Right ventricle myocardium inferior (tissue), 1 donor: ENCODE measurements at places on chromosomes 12 and 14. TPM values are rescaled to one million over a fixed set of nuclear protein-coding genes. Genes with fewer than 3 reads are reported as not detected.

DNA sequence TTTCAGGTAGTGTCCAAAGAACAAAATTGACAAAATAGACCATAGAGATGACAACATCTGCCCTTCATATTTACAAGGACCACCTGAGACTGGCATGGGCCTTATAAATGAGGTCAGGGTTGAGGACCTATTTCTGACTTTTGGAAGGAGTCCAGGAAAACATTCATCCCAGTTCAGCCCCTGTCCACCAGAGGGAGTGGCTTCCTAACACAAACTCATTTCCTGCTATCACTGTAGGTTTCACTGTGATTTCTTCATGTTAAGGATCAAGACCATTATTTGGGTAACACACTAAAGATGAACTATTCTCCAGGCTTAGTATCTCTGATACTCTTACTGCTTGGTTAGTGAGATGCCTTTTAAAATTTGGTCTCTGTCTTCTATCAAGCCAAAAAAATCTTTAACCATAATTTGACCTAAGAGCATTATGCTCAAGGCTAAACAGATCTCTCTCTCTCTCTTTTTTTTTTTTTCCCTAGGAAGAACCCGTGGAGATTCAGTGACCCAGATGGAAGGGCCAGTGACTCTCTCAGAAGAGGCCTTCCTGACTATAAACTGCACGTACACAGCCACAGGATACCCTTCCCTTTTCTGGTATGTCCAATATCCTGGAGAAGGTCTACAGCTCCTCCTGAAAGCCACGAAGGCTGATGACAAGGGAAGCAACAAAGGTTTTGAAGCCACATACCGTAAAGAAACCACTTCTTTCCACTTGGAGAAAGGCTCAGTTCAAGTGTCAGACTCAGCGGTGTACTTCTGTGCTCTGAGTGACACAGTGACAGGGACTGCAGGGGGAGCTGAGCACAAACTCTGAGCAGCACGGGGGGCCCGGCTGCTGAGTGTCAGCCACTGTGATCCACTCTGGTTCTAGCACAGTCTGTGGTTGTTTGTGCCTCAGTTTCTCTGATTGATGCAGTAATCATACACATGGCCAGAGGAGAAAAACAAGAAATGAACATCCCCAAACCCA, 267.6 kb upstream of the OR4E1 start:
- DNase-seq: no peak

GRCh38 chr14:58832095-58832521, 194.3 kb downstream of the DACT1 start:
- no peak for DNase-seq

DNA sequence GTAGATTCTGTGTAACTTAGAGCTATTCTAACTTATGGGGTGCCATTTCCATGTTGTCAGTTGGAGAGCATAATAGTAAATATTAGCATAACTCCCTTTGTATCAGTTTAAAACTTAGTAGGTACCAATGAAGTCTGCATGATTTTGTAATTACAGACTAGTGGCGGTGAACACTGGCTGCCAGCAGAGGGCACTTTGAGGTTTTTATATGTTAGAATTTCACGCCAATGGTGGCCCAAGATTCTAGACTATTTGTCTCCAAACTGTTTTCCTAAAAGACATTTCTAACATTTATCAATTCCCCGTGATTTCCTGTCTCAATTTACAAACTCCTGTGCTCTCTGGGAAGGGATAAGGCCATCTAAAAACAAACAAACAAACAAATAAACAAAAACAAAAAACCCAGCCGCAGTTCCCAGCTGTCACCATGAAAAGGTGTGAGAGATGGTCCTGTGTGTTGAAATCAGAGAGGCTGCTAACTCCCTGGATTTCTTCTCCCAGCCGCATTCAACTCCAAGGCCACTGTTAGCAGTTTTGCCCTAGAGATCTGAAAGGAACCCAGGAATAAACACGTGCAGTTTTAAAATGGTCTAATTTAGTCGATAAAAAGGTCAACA, 57.6 kb downstream of the BRMS1L start:
- DNase-seq: no peak

GRCh38 chr14:36450550-36450949, 69.5 kb downstream of the NKX2-1 start:
- no peak for DNase-seq

DNA sequence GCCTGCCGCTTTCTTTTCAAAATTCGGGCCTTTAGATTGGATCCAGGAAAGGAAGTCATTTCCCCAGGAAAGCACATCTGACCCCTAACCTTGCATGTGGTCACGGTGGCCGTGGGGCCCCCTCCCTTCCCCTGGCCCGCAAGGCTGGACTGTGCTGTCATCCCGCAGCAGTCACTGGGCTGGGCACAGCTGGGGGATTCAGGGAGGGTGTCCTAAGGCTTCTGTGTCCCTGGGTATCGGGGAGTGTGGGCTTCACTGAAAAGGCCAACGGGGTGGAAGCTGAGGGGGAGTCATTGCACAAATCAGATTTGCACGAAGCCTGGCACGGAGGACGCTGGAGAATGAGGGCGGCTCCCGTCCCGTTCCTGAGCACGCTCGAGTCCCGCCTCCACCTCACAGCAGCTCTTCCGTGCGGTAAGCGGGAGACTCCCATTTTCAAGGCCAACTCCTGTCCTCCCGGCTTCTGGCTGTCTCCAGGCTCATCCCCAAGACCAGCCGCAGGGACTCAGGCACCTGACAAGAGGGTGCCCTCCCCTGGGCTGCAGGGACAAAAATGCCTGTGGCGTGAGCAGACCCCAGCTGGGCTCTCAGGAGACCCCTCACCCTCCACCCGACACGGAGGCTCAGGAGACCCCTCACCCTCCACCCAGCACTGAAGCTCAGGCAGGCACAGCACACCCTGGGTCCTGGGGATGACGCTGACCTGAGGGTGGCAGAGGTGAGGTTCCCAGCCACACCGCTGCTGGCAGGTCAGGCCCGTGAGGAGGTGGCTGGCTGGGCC, 9.6 kb downstream of the XRCC3 start:
- DNase-seq: no peak

GRCh38 chr14:61526405-61527312, 168.7 kb upstream of the HIF1A start:
- DNase-seq: no peak

DNA sequence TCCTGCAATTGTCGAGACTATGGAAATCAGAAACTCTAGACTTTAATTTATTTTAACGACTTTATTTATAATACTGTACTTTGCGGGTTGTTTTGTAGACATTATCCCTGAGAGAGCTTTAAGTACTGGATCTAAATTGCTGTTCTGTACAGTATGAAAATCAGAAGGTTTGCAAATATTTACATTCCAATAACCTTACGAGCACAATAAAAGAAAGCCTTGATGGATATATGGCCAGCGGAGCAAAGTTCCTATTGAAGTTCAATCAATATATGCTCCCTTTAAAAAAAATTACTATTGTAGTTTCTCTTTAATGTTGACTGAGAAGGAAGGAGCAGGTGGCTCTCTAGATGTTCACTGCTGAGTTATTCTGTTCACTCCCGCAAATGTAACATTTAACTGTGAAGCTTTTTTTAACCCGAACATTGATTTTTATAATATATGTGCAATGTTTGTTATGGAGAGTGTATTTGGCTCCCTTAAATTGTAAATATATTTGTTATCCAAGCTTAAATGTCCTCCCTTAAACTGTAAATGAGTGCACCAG, 235.3 kb downstream of the PLCZ1 start:
- no peak for DNase-seq

- DNase-seq: no peak
Measured at GRCh38 chr14:98109326-98109725, 1162.7 kb downstream of the BCL11B start.

Gene TSPAN31
- 27.9 TPM for total RNA-seq

Gene SERPINA9
- not detected for total RNA-seq

Gene PROX2
- total RNA-seq: not detected

Gene MYBPC1
- total RNA-seq: 7.3 TPM

Gene P2RX7
- 2.0 TPM for total RNA-seq
